Stomach (tissue), 19 donors: ENCODE measurements at places on chromosomes 7 and 10. TPM values are rescaled to one million over a fixed set of nuclear protein-coding genes. Genes with fewer than 3 reads are reported as not detected.

DNA sequence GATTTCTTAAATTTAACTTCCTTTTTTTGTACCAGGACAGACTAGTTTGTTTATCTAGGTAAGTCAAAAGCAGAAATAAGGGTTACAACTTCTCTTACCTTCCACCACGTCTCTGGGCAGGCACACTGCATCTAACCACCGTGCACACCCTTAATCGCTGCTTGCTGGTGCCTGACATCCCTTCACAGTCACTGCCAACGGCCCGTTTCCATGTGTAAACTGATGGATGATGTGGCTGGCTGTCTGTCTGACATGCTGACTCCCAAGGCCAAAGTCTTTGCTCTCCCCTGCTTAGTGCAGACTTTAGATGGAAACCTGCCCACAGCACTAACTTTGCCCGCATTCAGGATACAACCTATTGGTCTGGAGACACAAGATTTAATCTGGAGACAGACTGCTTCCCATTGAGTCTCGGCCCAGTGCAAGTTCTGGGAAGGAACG lies 1.1 kb downstream of the TMEM273 start:
- peak overlapping the region; percentile 37 for H3K4me3 ChIP-seq
- no peaks in the 10 kb centered on the region for H3K36me3 ChIP-seq
- no peaks in the 10 kb centered on the region for H3K27me3 ChIP-seq
- peak; percentile 5 for DNase-seq
- H3K4me1 ChIP-seq: peaks cover 17% of the 10 kb centered on the region

DNA sequence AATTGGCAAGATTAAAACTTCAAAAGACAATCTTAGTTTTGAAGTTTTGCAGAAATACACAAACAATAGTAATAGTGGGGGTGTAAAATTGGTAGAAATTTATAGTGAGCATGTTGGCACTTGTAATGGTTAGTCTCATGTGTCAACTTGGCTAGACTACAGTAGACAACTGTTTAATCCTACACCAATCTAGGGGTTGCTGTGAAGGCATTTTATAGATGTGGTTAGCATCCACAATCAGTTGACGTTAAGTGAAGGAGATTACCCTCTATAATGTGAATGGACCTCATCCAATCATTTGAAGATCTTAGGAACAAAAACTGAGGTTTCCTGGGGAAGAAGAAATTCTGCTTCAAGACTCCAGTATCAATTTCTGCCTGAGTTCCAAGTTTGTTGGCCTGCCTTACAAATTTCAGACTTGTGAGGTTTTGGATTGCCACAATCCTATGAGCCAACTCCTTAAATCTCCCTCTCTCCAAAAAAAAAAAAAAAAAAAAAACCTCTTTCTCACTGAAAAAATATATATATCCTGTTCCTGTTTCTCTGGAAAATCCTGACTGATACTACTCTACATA lies 531.6 kb upstream of the IGFBP3 start:
- H3K4me1 ChIP-seq: no peaks in the 10 kb centered on the region
- no peak overlapping the region for H3K27ac ChIP-seq
- no peaks in the 10 kb centered on the region for H3K27me3 ChIP-seq
- H3K4me3 ChIP-seq: no peak overlapping the region
- H3K36me3 ChIP-seq: no peaks in the 10 kb centered on the region
- no peak for DNase-seq

DNA sequence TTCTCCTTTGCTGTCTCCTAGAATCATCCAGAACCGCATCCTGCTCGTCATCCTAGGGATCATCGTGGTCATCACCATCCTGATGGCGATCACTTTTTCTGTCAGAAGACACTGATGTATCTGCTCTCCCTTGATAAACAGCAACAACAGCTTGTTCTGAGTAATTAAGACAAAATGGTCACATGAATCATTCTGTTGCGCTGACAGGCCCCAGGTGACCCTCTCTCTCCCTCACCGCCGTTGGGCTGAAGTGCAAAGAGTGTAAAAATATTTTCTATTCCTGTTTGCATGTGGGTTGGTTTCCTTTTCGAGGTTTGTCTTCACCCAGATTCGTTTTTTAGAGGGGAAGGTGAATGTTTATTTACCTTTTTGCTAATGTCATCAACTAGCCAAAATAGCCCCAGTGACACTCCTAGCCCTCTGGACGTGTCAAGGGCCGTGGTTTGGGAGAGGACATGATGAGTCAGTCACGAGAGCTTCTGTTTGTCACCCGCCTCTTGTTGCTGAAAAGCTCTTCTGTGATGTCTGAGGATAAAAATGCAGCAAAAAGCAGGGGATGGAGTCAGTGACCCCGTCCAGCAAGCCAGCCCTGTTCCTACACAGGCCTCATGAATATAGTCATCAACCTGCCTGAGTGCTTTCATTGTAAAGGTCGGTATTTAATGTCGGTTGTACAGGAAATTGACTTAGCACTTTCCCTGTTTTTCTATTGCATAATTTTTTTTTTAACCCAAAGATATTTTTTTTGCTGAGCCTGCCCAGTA lies 134.6 kb upstream of the TCF7L2 start:
- H3K27ac ChIP-seq: peak overlapping the region; percentile 15
- peak; percentile 41 for DNase-seq
- no peak overlapping the region for H3K4me3 ChIP-seq
- no peaks in the 10 kb centered on the region for H3K36me3 ChIP-seq
- peaks cover 13% of the 10 kb centered on the region for H3K4me1 ChIP-seq
- H3K27me3 ChIP-seq: no peaks in the 10 kb centered on the region

DNA sequence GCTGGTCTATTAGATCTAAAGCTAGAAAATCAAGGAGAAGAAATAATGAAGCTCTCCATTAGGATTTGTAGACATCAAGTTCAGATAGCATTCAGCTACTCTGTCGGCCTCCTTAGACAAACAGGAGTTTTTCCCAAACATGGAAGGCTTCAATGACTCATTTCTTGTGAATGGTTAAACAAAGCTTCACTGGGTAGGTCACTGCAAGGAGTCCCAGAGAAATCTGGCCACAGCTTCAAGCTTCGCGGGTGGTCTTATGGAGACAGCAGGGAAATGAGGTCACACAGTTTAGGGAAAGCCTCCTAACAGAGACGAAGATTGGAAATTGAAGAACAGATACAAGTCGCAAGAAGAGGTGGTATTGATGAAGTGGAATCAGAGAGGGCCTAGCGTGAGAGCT lies 22.6 kb upstream of the LRRC72 start:
- no peak overlapping the region for H3K27ac ChIP-seq
- no peak overlapping the region for H3K4me3 ChIP-seq
- no peaks in the 10 kb centered on the region for H3K4me1 ChIP-seq
- H3K27me3 ChIP-seq: no peaks in the 10 kb centered on the region

DNA sequence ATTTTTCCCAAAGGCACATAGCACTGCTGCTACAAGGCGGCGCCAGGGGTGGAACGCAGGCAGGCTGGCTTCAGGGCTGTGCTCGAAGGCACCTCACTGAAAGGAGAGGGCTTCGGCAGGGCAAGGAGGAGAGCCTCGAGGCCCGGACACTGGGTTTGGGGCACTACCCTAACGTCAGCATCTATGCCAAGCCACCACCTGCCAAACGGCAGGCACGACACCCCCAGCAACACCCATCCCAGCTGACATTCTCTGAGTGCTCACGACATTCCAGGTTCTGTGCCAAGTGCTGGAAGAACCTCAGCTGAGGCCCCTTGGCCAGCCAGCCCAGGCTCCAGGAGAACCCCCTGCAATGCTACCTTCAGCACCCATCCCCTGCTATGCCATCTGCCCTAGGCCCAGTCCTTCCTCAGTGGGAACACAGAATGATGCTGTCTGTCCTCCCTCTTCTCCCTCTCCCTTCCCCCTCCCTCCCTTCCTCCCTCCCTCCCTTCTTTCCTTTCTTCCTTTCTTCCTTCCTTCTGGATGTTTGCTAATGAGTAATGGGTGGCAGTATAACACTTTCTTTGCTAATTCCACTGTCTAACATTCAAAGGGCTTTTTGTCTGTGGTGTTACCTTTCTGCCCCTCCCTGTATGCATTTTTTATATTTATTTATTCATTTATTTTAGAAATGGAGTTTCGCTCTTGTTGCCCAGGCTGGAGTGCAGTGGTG lies 24.3 kb downstream of the ZCCHC24 start:
- H3K27me3 ChIP-seq: no peaks in the 10 kb centered on the region
- H3K27ac ChIP-seq: peak overlapping the region; percentile 83
- peaks cover 27% of the 10 kb centered on the region for H3K4me1 ChIP-seq
- peaks cover 3% of the 10 kb centered on the region for H3K36me3 ChIP-seq
- no peak for DNase-seq
- no peak overlapping the region for H3K4me3 ChIP-seq

DNA sequence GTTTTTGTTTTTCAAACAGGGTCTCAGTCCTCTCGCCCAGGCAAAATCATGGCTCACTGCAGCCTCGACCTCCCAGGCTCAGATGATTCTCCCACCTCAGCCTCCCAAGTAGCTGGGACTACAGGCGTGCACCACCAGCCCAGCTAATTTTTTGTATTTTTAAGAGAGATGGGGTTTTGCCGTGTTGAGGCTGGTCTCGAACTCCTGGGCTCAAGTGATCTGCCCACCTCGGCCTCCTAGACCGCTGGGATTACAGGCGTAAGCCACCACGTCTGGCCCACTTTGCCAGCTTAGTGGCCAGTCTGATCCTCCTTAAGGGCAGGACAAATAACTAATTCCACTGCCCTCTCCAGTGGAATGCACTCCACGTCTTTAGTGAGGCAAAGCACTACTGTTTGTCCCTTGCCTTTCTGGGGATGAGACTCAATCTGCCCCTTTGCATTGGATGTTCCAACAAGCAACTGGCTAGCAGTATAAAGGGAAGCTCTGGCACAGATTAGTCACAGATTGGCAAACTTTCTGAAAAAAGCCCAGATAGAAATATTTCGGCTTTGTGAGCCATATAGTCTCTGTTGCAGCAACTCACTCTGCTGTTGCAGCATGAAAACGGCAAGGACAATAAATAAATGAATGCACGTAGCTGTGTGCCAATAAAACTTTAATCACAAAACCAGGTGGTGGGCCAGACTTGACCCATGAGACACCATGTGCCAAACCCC lies 143.8 kb upstream of the RHEB start:
- peaks cover 24% of the 10 kb centered on the region for H3K4me1 ChIP-seq
- no peak for DNase-seq
- H3K27ac ChIP-seq: no peak overlapping the region
- H3K4me3 ChIP-seq: no peak overlapping the region
- peaks cover 9% of the 10 kb centered on the region for H3K36me3 ChIP-seq
- H3K27me3 ChIP-seq: no peaks in the 10 kb centered on the region

DNA sequence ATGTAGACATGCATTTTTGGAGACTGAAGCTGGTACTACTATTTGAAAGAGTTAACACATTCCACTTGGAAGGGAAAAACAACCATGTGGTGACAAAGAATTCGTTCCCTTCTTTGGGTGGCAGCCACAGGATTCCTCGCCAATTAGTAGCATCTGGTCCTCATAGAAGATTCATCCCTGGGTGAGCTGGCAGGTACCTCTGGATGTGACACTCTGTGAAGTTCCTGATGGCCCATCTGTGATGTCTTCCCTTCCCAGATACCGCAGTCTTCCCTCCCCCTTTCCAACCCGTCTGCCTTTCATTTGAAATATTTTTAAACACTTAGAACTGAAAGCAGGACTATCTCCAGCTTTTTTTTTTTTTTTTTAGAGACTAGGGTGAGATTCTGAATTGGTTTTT lies 569.5 kb downstream of the TYW1 start:
- H3K27ac ChIP-seq: no peak overlapping the region
- no peaks in the 10 kb centered on the region for H3K4me1 ChIP-seq
- no peak overlapping the region for H3K4me3 ChIP-seq
- no peak for DNase-seq

- H3K4me1 ChIP-seq: no peaks in the 10 kb centered on the region
- no peak overlapping the region for H3K4me3 ChIP-seq
- H3K27ac ChIP-seq: no peak overlapping the region
- H3K27me3 ChIP-seq: no peaks in the 10 kb centered on the region
- no peak for DNase-seq
- no peaks in the 10 kb centered on the region for H3K36me3 ChIP-seq
Measured at GRCh38 chr7:103632972-103633371, 187.0 kb upstream of the SLC26A5 start.

DNA sequence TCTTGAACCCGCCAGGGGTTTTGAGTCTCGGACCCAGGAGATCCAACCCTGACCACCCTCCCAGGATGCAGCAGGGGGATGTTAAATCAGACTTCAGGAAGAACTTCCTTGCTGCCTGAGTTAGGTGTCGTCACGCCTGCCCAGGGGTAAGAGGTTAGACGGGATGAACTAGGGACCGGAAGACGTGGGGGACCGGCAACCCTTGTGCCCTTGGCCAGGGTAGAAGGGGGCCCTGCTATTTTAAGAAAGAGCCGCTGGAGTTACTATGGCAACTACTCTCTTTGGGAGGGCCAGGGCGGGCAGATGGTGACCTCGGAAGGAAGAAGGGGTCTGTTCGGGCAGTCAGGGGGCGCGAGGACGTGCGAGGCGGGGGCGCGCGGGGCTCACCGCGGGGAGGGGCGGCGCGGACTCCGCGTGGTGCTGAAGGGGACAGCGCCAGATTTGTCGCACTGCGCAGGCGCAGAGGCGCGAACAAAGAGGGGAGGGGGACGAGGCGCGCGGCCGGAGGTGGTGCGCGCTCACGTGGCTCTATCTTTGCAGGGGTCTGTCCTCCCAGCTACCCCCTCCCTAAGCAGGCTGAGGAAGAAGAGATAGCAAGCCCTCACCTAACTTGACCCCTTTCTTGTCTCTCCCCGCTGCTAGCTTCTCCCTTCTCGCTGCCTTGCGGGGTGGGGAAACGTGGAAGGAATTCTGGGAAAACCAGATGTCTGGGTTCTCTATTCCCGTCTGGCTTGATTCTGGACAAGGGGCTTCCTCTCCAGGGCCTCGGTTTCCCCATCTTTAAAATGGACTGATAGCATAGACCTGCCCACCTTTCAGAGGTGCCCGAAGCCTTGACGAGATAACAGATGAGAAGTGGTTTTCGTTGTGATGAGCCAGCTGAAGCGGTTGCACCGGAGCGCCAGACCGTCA lies 940 bp upstream of the PSD start:
- peaks cover 46% of the 10 kb centered on the region for H3K4me1 ChIP-seq
- H3K4me3 ChIP-seq: peak overlapping the region; percentile 87
- DNase-seq: peak; percentile 85

- peak overlapping the region; percentile 31 for H3K4me3 ChIP-seq
- no peaks in the 10 kb centered on the region for H3K27me3 ChIP-seq
- H3K27ac ChIP-seq: no peak overlapping the region
- H3K4me1 ChIP-seq: peaks cover 13% of the 10 kb centered on the region
- DNase-seq: no peak
- peaks cover 7% of the 10 kb centered on the region for H3K36me3 ChIP-seq
Measured at GRCh38 chr10:42836771-42837468, 54.3 kb downstream of the BMS1 start.

MYH16 gene
- total RNA-seq: not detected
